Activated gamma-delta T cell treated with Interleukin-2 at 50 U/mL for 16 hours (primary cell): ENCODE measurements at places on chromosomes 3 and 15.

- DNase-seq, result no peak
These were observed 172.0 kb upstream of the CD96 start for GRCh38 chr3:111369958-111370357.

DNA sequence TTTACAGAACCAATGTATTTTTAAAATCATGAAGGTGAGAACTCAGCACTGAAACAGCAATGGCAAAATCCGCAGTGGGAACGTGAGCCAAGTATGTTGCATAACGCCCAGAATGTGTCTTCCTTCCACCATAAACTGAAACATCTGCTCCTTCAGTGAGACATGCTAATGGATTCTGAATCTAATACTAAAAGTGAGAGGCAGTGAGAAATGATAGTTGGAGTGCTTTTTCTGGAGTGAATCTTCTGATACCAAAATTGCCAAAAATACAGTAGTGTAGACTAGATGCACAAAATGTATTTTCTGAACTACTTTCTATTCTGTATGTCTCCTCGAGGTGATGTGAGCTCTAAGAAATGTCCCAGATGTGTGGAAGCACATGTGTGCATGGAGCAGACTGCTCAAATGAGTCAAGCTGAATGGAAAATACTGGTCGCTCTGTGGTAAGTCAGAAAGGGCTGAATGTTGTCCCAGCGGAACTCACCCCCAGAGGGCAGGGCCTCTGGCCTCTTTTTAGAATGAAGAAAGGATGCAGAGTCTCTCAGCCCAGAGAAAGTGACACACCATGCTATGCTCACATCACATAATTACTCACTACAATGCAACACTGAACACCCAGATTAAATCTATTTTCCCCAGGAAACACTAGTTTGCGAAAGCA is 73.0 kb downstream of the ATP10A start:
- DNase-seq, result no peak

- DNase-seq, result no peak
These were observed 605.4 kb downstream of the FGF12 start for GRCh38 chr3:192121923-192122322.

- DNase-seq, result no peak
These were observed 131.6 kb downstream of the LEKR1 start for GRCh38 chr3:156957715-156958114.

- DNase-seq, result no peak
These were observed 242.0 kb downstream of the SHQ1 start for GRCh38 chr3:72606005-72606800.
